ENCODE measurements at places on chromosomes 4 and X. TPM values are rescaled to one million over a fixed set of nuclear protein-coding genes. Genes with fewer than 3 reads are reported as not detected.

- no peak for DNase-seq
Observed at GRCh38 chr4:145203410-145203809, 23.0 kb upstream of the OTUD4 start.

DNA sequence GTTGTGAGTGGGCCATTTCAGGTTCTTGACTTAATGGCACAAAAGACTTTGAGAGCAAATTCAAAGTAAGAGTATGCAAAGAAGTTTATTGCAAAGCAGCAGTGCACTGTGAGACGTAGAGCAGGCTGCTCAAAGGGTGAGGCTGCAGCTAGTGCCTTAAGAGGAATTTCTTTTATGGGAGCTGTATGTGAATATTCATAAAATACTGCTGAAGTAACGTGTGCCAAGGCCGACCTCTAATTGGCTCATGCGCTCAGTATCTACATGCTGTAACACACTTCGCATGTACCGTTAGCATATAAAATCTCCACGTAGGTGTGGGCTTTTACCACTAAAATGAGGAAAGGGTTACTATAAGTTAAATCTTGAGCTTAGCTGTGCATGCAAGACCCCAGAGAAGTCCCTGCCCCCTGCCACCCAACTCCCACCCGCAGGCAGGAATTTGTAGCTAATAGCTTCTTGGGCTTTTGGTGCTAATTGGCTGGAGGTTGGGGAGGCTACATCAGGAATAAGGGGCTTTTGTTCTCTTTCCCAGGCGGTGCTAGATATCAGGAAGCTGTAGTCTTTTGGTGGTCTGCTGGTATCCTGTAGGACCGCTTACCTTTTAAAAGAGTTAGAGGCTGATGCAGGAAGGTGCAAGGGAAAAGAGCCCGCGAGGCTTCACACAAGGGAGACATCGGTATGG, 47.6 kb downstream of the FSTL5 start:
- DNase-seq, result no peak

DNA sequence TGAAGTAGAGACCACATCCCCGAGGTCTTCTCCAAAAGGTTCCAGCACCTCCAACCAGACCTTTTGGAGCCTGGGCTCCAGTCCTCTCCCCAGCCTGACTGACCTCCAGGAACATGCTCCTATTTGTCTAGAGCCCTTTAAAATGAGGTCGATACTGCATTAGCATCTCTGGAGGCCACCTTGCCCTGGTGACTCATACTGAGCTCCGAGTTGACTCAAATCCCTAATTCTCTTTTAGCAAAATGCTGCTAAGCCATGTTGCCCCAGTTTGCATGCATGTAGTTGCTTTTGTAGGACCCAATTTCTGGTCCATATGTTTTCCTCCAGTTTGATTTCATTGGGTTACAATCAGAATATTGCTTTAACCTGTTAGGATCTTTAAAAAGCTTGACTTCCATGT, 43.5 kb upstream of the CITED1 start:
- no peak for DNase-seq

- DNase-seq, result no peak
Observed at GRCh38 chr4:2642968-2643367, 106.5 kb downstream of the FAM193A start.

GRCh38 chr4:147371661-147372060, 109.2 kb upstream of the EDNRA start:
- no peak for DNase-seq

DNA sequence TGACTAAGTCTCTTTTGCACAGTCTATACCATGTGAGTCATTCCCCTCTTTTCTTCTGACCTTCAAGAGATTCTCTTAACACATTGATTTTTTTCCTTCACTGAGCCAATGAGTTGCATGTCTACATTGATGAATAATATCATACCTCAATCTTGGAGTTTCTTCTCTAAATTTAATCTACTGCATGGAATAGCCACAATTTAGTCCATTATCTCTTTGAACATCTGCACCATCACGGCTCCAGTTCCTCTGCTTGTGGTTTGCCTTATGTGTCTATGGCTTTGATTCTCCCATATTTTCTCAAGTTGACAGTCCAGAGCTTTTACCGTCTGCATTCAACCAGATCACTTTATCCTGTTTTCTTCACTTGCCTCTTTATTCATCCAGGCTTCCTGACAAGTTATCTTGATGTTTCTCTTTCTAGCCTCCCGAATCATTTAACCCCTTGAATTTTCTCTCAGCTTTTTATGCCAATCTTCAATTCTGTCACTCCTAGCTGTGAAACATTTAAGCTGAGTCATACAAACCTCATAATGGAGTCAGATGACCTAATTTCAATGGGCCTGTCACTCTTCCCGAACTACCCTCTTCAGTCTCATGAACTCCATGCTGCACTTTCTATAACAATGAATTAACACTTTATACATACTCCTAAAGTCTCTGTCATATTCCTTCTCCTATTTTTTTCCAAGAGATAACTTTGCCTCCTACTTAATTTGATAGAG, 222.3 kb downstream of the CPE start:
- no peak for DNase-seq

- no peak for DNase-seq
Observed at GRCh38 chrX:154409222-154409871, at the start of gene DNASE1L1. Gene DNASE1L1, minus strand, starts transcription at chrX:154409254. Its CDS starts 3,686 bp downstream, at chrX:154405568.

DNA sequence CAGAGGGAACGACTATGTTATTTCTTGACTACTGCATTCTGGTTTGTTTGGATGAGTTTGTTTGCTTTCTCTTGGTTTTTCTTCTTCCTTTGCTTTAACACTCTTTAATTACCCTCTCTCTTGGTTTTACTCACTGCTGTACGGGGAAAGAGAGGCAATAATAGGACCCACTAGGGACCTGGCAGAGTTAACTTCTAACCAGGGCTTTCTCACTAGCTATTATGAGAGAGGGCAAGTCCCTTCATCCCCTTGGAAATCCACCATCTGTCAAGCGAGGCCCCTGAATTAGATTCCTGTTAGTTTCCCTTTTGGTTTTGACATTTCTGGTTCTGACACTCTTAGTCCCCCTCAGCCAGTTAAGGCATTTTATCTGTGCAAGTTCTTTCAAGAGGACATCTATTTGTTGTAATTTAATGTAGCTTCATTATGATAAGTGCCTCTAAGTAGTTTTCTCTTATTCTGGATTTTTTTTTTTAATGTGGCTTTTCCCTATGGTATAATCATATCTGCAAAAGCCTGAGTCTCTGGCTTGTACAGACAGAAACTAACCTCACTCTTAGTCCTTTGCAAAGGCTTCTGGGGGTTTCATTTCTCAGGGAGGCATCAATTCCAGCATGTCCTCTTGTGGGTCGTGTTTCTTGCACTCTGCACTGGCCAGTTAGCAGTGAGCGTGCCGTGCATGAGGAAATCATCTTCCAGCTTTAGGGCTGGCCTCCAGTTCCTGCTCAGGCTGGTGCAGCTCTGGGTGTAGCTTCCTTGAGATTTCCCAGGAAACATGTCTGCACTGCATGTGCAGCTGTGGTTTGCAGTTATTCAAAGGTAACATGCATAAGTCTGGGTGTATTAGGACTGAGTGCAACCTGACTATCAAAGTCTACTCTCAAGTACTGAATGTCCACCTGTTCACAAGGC, 221.3 kb downstream of the STIM2 start:
- no peak for DNase-seq

DNA sequence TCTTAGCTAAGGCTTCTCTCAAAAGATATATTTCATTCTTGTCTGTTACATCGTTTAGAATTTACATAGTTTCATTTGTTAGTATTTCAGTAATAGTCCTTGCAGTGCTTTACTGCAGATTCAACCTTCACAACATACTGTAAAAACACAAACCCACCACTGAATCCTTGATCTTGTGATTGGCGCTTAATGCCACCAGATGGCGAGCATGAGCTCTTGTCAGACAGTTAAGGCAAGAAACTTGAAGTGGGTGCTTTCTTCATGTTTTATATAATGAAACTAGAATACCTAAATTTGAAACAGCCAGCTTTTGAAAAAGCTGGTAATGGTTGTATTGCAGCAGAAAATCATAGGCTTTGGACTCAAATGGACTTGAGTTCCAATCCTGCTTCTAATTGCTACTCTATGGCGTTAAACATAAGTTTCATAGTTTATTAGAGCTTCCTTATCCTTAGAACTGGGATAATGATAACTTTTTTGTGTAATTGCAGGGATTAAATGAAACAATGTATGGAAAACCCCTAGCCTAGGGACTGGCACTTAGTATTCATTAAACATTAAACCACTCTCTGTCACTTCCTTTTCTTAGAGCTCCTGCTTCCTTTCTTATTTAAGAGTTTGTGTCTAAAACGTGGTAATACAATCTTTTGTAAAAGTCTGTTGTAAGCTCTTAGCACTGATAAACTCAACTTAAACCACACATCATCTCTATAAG, 95.1 kb downstream of the USP9X start:
- DNase-seq, result no peak

DNA sequence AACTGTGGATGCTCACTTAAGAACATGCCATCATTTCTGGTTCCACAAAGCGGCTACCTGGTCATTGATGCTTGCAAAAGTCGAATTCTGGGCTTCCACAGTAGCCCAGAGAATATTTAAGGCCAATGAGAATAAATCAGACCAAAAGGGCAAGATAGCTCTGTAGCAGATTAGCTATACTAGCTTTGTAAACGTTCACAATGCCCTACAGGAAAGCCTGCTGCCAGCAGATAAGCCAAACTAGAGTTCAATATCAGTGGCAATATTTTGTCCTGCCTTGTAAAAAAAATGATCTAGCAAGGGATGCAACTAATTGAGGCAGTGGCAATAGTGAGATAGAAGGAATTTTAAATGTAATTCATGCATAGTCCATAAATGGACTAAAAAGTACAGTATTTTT, 387.7 kb upstream of the TEX13C start:
- no peak for DNase-seq

GRCh38 chr4:165724786-165725185, 148.3 kb upstream of the TLL1 start:
- DNase-seq, result no peak

GRCh38 chr4:139808808-139809756, 143.5 kb downstream of the MGST2 start:
- DNase-seq, result peak; percentile 68

- DNase-seq, result no peak
Observed at GRCh38 chr4:54513204-54513603, 144.6 kb upstream of the KIT start.

HTN3 gene
- not detected for polyA plus RNA-seq

CNKSR2 gene
- polyA plus RNA-seq, result 1.1 TPM

SYN1 gene
- 5.6 TPM for polyA plus RNA-seq

AKAP14 gene
- 0.37 TPM for polyA plus RNA-seq

SPANXD gene
- not detected for polyA plus RNA-seq

TCEAL9 gene
- polyA plus RNA-seq, result 239 TPM

NXF2B gene
- polyA plus RNA-seq, result 0.69 TPM

SYTL4 gene
- 24.9 TPM for polyA plus RNA-seq

GLRB gene
- polyA plus RNA-seq, result 13.8 TPM

FGB gene
- 10.6 TPM for polyA plus RNA-seq
